HL-60 (cell line): ENCODE measurements at places on chromosomes 16 and 17.

DNA sequence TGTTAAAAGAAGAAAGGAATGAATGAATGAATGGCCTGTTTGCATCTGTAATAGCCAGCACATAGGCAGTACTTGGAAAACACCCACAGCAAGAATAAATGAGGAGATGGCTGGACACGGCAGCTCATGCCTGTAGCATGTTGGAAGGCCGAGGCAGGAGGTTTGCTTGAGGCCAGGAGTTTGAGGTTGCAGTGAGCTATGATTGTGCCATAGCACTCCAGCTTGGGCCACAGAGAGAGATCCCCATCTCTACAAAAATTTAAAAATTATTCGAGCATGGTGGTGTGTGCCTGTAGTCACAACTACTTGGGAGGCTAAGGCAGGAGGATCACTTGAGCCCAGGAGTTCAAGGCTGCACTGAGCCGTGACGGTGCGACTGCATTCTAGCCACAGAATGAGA lies 12.5 kb downstream of the IL4R start:
- no peak for DNase-seq

GRCh38 chr16:24036614-24037013 lies 200.8 kb downstream of the PRKCB start:
- DNase-seq = peak; percentile 40

DNA sequence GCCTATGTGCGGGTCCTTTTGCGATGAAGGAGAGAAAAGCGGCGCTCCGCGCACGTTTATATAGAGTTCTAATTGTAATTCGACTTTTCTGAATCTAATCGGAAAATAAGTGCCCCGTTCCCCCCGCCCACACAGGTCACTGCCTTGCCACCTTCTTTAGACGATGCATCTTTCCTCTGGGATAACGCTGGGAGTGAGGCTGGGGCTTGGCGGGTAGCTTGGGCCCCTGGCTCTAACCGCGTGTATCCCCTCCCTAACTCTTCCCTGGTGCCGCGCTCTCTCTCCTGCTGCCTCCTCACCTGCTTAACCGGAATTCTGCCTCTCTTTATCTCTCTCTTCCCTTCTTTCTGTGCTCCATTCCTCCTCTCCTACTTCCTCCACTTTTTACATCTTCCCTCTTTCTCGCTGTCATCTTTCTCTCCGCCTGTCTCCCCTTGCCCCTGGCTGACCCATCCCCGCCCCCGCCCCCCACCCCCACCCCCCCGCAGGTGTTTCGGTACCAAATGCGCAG lies 2.6 kb downstream of the LHX1 start:
- DNase-seq = no peak

DNA sequence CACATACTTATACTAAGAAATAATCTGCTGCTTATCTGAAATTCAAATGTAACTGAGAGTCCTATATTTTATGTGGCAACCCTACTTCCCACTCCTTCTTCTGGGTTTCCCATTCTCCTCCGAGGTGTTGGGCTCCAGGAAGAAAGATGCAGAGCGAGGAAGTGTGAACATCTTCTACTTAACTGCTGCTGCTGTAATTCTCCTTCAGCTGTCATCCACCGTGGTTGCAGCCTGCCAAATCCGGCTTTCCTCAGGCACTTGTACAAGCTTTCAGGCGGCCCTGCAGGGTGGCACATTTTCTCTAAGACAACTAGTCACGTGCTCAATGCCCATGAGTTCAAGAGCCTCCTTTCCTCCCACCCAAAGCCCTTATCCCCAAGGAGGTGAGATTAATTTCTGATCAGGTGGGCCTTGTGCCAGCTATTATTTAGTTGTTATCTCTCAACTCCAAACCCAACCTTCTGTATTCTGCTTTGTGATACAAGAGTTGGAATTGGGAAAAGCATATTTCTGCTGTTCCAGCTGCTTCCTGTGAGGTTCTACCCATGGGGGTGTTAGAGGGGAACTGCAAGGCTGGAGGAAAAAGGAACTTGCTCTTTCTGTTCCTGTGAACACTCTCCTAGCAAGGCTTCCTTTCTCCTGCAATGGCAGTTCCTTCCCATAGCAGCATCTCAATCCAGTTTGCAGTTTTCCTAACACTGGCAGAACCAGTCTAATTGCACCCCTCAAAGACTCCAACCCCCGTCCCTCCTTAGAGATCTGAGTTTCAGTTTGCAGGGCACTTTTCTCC lies 67.6 kb upstream of the RBBP6 start:
- DNase-seq = peak; percentile 2

DNA sequence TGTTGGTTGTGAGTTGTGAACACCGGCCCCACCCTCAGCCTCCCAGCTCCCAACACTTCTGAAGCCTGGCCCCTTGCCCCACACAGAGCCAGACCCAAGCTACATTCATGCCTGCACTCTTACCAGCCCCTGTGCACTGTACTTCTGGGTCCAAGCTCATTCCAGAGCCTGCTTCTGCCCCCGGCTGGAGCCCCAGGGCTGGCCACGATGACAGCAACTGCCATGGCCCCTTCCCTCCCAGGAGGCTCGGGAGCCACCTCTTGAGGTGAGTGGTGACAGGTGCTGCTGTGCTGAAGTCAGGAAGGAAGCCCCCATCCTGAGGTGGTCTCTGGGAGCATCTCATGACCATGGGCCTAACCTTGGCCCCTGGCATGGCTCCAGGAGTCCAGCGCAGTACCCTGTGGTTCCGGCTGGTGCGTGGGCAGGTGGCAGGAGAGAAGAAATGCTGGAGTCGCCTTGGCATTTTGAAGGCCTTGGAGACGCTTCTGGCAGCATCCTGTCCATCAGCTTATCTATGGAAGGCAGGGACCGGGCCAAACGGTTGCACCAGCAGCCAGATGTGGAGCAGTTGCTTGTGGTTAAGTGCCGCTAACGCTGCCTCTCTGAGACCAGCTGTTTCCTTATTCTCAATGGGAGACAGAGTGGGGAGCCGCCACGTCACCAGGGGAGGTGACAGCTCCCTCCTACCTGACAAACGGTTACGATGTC lies 3.9 kb upstream of the CDT1 start:
- peak; percentile 90 for DNase-seq

- DNase-seq = no peak
Observed at GRCh38 chr17:68600931-68601564, at the start of gene FAM20A. Gene FAM20A (minus strand): TSS chr17:68601367. CDS start chr17:68600666, 701 bp downstream.

DNA sequence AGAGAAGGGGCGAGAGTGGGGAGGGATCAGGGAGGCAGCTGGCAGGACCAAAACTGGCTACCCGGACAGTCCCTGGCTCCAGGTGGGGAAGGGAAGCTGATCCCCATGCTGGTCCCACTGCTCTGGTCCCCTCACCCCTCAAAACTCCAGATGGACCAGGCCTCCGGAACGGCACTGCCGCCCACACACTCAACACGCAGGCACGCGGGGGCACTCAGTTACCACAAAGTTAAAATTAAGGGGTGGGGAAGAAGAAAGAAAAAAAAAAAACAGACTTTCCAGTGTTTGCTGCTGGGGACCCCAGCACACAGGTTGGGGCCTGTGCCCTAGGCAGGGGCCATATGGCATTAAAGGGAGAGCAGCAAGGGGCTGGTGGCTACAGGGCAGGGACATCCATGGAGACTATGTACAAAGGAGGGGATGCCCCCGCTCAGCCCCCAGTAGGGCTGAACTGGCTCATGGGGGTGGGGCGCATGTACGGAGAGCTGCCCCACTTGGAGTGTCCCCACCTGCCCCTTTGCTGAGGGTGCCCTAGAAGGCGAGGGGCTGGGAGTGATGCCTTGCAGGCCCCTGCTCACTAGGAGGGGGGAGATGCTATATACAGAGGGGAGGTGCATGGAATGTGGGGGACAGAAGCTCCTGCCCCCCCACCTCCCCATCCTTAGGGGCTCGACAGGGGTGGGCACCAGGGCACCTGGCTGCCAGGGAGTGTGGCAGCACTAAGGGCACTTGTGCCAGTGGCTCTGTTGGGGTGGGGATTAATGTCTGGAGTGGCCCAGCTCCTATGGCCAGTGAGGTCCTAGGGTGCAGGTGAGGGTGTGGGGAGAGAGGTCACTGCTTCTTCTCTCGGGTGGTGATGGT lies 5.6 kb downstream of the TP53I13 start:
- DNase-seq = no peak

- no peak for DNase-seq
Observed at GRCh38 chr16:66229651-66230050, 136.8 kb upstream of the CDH5 start.

DNA sequence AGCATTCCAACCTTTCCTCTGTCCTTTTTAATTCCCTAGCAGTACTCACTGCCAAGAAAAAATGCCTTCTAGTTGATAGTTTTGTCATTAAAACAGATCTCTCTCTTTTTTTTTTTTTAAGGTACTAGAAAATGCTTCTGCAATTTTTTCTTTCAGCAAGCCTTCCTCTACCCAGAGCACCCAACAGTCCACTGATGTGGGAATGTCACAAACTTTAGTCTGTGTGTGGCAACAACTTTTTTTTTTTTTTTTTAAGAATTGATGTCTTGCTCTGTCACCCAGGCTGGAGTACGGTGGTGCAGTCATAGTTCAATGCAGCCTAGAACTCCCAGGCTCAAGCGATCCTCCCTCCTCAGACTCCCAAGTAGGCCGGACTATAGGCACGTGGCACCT lies 34.7 kb downstream of the CDRT15 start:
- DNase-seq = peak; percentile 5

DNA sequence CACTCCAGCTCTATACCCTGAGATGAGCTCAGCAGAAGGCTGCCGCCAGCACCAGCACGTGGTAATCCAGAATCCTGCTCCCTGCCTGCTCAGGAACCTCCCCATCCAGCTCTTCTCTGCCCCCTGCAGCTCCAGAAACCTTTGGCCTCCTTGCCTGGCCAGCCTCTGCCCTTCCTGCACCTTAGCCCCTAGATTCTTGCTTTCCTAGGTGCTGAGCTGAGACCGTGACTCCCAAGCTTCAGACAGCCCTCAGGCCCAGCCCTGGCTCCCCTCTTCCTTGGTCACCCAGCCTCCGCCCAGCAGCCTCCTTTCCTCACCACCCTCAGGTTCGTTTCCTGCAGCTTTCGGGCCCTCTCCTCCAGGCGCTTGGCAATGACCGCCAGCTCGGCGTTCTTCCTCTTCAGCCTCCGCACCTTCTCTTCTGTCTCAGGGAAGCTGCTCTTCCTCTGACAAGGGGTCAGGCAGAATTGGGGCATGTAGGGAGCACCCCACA lies 2.6 kb downstream of the TSPOAP1 start:
- DNase-seq = no peak

- no peak for DNase-seq
Observed at GRCh38 chr17:67525239-67526135, 148.4 kb downstream of the PITPNC1 start.

DNA sequence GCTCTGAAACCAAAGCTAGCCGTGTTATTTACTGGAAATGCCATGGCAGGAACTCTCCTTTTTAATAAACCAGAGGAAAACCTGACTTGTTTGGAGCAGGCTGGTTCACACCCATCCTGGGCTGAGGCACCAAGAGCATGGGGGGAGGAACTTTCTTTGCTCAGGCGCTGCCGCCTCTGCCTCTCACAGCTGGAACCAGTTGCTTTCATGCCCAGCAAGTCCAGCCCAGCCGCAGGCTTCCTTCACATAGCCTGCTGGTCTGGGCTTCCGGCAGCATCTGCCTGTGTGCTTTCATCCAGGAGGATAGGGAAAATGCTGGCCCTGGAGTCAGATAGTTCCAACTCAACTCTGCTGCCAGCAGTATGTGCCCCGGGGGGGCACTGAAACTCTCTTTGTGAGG lies 88.1 kb upstream of the ASIC2 start:
- DNase-seq = no peak

GRCh38 chr17:42026857-42027589 lies 7.1 kb downstream of the NKIRAS2 start:
- no peak for DNase-seq

DNA sequence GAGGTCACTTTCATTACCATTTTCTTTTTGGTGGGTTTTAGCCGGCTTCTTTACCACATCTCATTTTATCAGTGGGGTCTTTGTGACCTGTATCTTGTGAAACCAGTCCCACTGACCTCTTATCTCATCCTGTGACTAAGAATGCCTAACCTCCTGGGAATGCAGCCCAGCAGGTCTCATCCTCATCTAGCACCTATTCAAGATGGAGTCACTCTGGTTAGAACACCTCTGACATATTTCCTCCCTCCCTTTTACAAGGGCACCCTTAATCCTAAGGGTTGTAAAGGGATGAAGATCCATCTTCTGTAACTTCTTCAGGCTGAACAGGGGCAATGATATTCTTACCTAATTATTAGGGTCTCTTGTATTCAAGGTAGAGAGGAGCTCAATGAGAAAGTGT lies 107.9 kb upstream of the HAS3 start:
- DNase-seq = no peak

- no peak for DNase-seq
Observed at GRCh38 chr17:7260651-7261378, 1.5 kb downstream of the CLDN7 start.

- peak; percentile 48 for DNase-seq
Observed at GRCh38 chr17:65173284-65173793, 36.2 kb downstream of the RGS9 start.

GRCh38 chr17:46144246-46144645 lies 49.0 kb downstream of the KANSL1 start:
- no peak for DNase-seq

DNA sequence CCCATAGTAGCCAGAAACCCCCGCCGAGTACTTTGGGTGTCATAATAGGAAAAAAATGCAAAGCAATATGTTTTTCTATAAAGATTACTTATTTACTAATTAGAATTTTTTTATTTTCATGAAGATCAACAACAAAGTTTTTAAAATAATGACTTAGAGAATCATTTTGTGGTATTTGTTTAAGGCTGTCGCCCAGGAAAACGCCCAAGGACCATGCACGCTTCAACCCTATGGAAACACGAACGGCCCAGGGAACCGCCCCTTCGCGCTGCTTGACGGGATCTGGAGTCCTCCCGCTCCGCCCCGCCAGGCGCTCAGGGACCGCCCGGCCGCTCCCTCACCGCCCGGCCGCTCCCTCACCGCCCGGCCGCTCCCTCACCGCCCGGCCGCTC lies 408 bp upstream of the KPNA2 start:
- DNase-seq = no peak

- DNase-seq = no peak
Observed at GRCh38 chr16:72224260-72224768, 52.4 kb upstream of the PMFBP1 start.

GRCh38 chr17:41647940-41648410 lies 23.6 kb upstream of the KRT17 start:
- peak; percentile 37 for DNase-seq

DNA sequence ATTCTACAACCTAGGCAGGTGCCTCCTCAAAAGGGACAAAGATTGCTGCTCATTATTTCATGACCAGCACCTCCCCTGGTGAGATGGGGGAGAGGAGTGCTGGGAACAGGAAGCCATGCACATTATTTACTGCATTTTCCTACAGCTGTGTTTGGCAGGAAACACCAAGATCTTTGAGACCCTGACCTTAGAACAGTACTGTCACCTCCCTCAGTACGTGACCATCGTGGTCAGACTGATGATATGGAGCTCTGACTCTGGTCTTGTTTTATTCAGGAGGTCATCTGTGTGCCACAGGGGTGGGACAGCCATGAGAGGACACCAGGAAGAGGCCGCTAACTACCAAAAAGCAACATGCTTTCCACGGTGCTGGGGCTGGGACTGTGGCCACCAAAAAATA lies 37.4 kb downstream of the USP22 start:
- DNase-seq = no peak

GRCh38 chr17:8073627-8074484 lies 13.7 kb downstream of the ALOX12B start:
- peak; percentile 31 for DNase-seq

- no peak for DNase-seq
Observed at GRCh38 chr17:47812146-47812920, 9.3 kb downstream of the OSBPL7 start.
